ENCODE measurements at places on chromosomes 3 and 15.
A peak's percentile ranks its signal among the peaks of the same experiment; 100 is the strongest.

- DNase-seq, result no peak
Measured at GRCh38 chr3:55490276-55490913, 3.3 kb upstream of the WNT5A start.

GRCh38 chr3:58352626-58353025 is 19.9 kb downstream of the PXK start:
- no peak for DNase-seq

- no peak for DNase-seq
Measured at GRCh38 chr3:12961007-12961696, 112.1 kb downstream of the IQSEC1 start.

GRCh38 chr15:47588958-47589357 is 128.3 kb upstream of the SEMA6D start:
- DNase-seq, result no peak

DNA sequence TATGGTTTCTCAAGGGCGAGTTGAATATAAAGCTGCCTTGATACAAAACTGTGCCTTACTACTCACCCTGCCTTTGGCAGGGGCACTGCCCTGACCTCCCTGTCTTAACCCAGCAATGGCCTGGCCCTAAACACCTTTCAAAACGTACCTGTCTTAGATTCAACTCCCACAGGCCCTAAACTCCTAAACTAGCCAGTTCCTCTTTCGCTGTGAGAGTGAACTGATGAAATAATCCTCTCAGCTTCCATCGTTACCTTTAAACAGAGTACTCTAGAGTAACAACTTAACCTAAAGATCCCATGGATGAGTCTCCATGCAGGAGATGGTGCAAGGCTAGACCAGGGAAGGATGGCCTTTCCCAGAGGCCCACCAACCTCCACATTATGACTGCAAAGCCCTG is 133.0 kb upstream of the THBS1 start:
- DNase-seq, result no peak

- peak; percentile 33 for DNase-seq
Measured at GRCh38 chr15:59492389-59493377, 54.7 kb downstream of the FAM81A start.

GRCh38 chr3:111594205-111594604 is 941 bp downstream of the ZBED2 start:
- DNase-seq, result no peak

- DNase-seq, result no peak
Measured at GRCh38 chr3:120203016-120203415, 82.0 kb downstream of the GPR156 start.

- DNase-seq, result no peak
Measured at GRCh38 chr3:55296791-55297190, 190.3 kb downstream of the WNT5A start.

- peak; percentile 13 for DNase-seq
Measured at GRCh38 chr3:100400419-100400779, 490 bp downstream of the TOMM70 start.

- no peak for DNase-seq
Measured at GRCh38 chr3:99780749-99781148, 36.9 kb upstream of the CMSS1 start.

DNA sequence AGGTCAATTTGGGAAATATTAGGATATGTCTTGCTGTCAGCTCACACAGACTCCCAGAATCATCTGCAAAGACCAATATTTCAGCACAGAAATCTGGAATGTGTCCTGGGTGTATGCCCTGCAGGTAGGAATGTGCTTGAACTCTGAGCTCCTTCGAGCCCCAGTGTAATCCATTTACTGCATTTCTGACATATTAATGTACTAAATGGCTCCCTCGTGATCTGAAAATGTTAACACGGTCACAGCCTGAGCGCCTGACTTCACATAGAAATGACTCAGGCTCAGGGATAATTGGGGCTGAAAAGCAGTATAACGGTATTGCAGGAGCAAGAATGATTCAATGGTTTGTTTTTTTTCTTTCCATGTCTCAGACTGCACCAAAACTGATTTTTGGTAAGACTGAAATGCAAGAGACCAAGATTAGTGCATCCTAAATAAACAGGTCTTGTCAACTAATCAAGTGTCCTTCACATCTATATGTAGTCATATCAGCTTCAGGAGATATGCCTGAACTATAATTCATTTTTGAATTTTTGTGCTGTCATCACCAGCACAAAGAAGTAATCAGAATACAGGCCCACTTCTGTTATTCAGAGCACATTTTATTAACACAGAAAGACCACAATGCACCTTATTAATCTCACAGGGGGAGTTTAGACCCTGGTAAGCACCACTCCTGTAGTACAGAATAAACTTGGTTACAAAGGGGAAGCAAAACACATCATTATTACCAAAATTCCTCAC is 49.8 kb downstream of the DCLK3 start:
- DNase-seq, result no peak

DNA sequence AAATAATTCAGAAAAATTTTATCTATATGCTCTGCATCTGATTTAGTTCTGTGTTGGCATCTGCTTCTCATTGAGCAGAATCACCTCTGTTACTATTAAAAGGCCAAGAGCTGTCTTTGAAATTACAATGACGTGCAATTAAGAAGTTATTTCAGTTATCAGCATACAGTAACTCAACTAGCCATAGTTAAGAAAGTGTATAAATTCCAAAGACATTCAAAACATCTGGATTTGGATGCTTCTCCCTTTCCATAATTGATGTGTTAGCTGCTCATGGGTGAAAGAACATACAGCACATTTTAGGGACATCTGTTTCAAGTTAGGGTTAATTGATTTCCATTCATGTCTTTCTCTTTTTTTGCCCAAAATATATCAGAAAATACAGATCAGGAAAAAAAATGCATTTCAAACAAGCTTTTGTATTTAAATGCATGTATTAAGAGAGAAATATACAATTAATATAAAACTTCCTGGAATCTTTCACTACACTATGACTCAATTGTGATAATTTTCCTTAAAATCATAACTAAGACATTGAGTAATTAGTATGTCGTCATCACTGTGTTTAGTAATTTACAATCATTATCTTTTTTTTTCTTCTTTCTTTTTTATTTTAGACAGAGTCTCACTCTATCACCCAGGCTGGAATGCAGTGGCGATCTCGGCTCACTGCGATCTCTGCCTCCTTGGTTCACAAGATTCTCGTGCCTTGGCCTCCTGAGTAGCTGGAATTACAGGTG is 82.7 kb upstream of the MBNL1 start:
- DNase-seq, result no peak

DNA sequence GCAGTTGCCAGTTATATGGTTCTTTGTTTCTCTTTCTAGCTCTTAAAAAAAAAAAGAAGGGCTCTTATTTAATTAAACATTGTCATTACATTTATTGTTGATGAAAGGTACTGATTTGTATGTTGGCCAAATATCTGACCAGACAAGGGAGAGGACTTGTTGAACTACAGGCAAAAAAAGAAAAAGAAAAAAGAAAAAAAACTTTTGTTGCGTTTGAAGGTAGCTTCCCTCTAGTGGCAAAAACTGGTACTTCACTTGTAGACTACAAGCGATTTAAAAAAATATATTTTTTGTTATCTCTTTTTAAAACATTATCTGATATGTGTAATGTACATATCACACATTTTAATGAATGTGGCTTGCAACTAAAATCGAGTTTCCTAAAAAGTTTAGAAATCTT is 280.6 kb downstream of the ROBO2 start:
- DNase-seq, result no peak

DNA sequence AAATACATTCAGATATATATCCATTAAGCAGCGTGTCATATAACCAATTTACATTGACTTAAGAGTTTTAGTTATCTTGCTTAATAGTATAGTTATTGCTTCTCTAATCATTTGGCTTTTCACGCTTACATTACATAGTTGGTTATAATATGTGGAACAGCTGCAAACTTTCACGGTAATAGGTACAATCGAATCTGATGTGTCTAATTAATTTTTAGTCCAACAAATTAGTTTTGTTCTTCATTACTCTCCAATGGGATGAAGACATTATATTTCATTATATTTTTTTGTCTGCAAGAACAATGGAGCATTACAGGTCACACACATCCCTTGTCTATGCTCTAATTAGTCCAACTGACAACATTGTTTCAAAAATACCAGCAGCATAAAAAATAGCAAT is 546.3 kb downstream of the ROBO2 start:
- DNase-seq, result no peak

DNA sequence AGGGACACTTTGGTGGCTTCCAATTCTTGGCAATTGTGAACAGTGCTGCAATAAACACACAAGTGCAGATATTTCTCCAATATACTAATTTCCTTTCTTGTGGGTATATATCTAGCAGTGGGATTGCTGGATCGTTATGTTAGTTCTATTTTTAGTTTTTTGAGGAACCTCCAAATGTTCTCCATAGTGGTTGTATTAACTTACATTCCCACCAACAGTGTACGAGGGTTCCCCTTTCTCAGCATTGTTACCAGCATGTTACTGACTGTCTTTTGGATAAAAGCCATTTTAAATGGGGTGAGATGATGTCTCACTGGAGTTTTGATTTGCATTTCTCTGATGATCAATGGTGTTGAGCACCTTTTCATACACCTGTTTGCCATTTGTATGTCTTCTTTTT is 92.8 kb downstream of the DAPK2 start:
- DNase-seq, result no peak

- no peak for DNase-seq
Measured at GRCh38 chr3:40088527-40089170, 220.9 kb upstream of the EIF1B start.

DNA sequence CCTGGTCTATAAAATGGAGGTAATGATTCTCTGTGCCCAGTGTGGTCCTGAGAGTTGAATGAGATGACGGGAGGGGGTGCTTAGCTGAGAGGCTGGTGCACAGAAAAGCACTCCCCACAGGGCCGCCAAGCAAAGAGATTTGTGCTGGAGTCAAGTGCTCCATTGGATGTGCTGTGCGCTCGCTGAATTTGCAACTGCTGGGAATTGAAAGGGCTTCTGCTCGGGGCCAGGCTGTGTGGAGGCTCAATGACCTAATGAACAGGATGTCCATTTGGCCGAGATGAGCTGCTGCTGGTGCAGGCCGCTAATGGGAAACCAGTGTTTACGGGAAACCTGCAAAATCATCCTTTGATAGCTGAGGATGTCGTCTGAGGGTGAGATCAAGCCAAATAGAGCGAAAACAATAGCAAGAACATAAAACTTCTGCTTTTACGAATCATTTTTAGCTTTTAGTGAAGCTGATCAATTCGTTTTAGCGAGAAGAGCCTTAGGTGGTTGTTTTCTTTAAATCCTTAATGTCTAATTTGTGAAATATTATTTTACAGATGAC is 211.7 kb downstream of the GABRG3 start:
- no peak for DNase-seq

- DNase-seq, result no peak
Measured at GRCh38 chr3:15153103-15153502, 52.9 kb upstream of the CAPN7 start.

DNA sequence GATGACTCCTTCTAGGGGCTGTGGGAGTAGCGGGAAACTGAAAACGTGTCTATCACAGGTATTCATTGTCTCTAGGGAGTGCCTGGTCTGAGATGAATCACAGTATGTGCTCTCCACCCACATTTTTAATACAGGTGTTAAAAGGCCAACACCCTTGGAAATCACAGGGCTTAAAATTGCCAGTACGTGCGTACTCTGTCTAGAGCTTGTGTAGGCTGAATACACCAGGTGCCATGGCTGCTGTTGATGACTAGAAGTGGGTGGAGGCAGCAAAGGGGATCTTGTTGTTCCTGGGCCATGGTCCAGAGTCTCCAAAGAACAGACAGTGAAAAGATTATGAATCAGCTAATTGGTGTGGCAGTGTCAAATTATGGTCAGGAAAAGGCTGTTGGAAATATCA is 35.1 kb upstream of the P3H2 start:
- DNase-seq, result no peak
